Adipocyte (in vitro differentiated cells): ENCODE measurements at places on chromosomes 12 and 14.
A peak's percentile ranks its signal among the peaks of the same experiment; 100 is the strongest.

- no peak for DNase-seq
Measured at GRCh38 chr14:45201905-45202304, 51.1 kb downstream of the MIS18BP1 start.

- DNase-seq, result no peak
Measured at GRCh38 chr14:21912367-21912766, 238.7 kb upstream of the OR4E1 start.

DNA sequence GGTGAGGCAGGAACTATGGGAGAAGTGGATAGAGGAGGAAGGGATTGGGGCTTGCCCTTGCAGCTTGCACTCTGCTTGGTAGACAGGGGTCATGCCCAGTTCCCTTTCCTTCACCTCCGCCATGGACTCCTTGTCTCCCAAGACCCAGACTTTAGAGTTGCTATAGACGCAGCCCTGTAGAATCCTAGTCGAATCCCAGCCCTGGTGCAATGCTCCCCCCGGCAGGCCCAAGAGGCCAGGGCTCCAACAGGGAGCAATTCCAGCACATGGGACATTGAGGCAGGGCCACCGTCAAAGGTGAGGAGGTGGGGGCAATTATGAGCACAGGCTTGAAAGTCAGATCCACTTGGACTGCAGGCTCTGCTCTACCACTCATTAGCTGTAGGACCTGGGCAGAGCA, 29.5 kb upstream of the BCDIN3D start:
- no peak for DNase-seq

GRCh38 chr12:69059465-69060457, 126.8 kb upstream of the CPM start:
- peak; percentile 74 for DNase-seq

DNA sequence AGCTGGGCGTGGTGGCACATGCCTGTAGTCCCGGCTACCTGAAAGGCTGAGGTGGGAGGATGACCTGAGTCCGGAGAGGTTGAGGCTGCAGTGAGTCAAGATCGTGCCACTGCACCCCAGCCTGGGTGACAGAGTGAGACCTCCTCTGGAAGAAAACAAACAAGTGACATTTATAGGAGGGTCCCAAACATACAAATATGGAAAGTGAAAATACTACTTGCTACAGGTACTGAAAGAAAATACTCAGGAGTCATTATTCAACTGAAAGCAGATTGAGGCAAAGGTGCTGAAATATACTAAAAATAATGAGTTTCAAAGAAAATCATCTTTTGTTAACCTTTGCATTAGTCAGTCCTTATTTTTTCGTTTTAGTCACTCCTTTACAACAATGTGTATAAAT, 53.5 kb downstream of the ETV6 start:
- DNase-seq, result no peak

DNA sequence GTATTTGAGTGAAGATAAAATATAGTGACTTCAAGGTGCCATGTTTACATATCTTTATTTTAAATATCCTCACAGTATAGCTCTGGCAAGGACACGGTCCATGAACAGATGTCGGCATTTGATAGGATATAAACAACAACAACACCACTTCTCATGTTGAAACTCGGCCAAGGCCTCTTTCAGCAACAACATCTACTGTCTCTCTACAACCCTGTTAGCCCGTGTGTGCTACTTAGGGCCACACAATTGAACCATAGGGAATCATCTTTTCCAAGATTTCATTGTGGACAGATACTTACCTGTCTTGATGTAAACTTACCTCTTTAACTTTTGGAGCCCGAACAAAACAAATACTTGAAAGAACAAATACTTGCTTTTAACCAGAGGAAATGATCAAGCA, 168.7 kb upstream of the SSTR1 start:
- no peak for DNase-seq

GRCh38 chr14:95533822-95534221, 1.0 kb upstream of the GLRX5 start:
- DNase-seq, result peak; percentile 52

- DNase-seq, result peak; percentile 42
Measured at GRCh38 chr14:57382283-57382682, 8.1 kb upstream of the NAA30 start.

- DNase-seq, result no peak
Measured at GRCh38 chr12:22321638-22322037, 12.9 kb downstream of the ST8SIA1 start.

DNA sequence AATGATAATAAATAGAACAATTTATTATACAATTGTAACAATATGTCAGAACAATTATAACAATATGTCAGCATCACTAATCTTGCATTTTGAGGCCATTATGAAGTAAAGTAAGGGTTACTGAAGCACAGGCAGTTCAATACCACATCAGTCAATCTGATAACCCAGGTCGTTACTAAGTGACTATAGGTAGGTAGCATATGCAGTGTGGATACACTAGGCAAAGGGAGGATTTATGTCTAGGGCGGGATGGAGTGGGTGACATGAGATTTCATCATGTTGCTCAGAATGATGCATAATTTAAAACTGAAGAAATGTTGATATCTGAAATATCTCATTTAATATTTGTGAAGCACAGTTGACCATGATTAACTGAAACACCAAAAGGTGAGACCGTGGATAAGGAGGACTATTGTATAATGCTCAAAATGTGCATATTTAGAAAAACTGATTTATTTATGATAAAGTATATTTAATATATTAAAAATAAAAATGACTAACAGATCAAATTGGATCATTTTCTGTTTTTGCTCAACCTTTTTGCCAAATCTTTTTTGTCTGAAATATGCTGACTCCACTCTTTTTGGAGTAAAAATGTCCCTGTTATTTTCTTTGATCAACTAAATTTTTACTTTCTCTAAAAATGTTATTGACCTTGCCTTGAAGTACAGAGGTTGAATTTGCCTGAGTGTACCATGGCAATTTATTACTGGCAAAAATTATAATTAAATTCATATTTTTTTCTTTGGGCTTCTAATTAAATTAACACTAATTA, 1189.4 kb upstream of the USP15 start:
- DNase-seq, result no peak

- no peak for DNase-seq
Measured at GRCh38 chr14:93017301-93017797, 94.4 kb downstream of the CHGA start.

GRCh38 chr14:92684801-92685560, 63.4 kb downstream of the LGMN start:
- no peak for DNase-seq

DNA sequence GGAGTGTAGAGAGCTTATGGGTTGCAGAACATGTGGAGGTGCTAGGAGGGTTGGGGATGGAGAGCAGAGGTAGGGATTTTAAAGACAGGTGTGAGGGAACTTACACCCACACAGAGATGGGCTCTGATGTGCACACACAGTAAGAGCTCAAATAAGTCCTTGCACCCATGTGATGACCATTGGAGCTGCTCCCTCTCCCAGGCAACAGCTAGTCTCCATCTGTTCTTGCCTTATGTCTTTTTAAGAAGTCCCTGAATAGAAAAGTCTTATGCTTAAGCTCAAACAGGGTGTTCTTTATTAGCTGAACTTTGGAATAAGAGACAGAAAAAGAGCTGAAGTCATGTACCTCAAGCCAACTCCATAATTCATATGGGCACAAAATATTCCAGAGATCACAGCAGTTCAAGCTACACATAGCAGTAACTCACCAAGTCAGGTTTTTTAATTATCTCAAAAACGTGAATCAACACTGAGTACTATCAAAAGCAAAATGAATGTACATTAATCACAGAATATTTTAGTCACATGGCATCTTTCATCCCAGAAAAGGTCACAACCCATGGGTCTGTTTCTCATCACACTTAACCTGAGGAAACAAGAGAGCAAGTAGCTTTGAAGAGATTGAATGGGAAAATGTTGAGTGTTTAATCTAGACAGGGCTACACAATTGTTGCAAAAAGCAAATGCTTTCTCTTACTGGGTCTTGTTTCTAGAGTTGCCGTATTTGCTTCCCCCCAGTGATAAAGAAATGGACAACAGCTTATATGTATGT, 1513.6 kb upstream of the SEL1L start:
- DNase-seq, result no peak

DNA sequence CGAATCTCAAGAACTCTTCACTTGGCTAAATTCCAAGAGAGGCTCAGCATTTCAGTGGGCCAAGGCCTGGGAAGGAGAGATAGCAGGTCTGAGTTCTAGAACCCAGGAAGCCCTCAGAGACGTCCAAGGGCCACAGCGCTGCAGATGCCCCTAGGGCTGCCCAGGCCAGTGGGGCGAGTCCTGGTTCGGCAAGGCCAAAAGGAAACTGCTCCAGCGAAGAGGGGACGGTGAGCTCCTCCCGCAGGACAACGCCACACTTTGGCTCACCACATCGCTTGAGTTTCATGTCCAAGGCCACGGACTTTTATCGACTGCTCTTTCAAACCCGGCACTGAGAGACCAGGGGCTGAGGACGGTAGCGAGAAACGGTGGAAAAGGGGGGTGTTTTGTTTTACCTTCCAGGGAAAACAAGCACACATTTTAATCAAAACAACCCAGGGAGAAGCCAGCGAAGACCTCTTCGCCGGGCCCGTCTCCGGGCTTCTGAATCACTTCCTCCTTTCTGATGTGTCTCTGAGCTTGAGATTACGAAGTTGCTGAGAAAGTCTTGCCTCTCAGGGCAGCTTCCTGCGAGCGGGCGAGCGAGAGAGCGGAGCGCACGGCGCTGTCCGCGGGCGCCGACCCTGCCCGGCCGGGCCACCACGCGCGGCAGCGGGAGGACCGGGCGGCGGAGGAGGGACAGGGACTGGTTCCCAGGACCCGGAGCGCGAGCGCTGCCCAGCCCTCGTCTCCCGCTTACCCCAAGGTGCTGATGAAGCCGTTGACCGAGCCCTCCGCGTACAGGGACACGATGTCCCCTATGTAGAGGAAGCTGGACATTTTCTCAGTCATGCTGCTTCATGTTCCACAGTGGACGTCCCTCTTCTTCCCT, 808 bp downstream of the ITPR2 start:
- peak; percentile 80 for DNase-seq

- DNase-seq, result no peak
Measured at GRCh38 chr12:132492522-132492921, 2.6 kb downstream of the FBRSL1 start.

DNA sequence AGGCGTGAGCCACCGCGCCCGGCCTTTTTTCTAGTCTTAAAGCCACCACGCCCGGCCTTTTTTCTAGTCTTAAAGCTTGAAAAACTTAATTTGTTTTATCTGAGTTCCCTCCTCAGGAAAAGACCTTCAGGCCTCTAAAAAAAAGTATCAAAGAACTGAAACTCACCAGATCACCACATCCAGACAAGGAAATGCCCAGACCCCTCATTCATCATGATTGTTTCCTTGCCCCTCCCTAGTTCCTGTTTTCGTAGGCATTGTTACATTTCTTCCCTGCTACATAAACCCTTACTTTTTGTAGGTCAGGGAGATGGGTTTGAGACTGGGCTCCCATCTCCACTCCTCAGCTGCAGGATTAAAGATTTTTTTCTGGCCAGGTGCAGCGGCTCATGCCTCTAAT, 21.1 kb upstream of the VWF start:
- no peak for DNase-seq

DNA sequence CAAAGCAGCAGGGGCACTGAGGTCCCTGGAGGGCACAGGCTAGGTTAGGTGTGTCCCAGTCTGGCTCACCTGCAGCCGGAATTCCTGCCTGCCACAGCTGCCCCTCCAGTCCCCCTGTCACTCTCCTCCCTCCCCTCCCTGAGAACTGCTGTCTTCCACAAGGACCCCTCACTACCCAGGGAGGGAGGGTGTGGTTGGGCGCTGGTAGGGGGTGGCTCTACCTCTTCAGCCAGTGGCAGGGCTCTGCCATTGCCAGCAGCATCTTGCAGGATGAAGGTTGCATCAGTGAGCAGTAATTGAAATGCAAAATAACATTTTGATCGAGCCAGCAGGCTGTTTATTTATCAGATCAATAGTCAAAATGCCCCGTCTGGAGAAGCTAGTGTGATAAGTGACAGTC, 45.7 kb downstream of the ESRRB start:
- DNase-seq, result no peak

DNA sequence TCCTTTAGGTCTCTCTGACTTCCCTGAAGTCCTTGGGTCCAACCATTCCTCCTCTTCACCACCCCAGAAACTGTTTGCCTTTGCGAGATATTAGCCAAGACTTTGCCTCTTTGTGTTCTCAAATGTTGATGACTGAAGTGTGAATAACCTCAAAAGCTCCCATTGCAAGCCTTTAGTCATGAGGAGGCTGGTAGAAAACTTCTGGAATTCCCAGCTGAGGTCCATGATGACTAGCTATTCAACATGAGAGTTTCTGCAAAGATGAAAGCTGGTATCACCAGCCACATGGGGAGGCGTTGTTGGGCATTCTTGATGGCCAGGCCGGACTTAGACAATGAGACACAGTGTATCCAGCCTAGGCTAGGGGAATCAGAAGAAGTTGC, 111.7 kb downstream of the TBX5 start:
- DNase-seq, result no peak

GRCh38 chr12:71312768-71313403, 126.7 kb upstream of the LGR5 start:
- no peak for DNase-seq
